ENCODE measurements at places on chromosomes 7 and 10. TPM values are rescaled to one million over a fixed set of nuclear protein-coding genes. Genes with fewer than 3 reads are reported as not detected.

MAD1L1 gene
- 50.6 TPM for total RNA-seq

- peaks cover 13% of the 10 kb centered on the region for H3K4me1 ChIP-seq
- no peak for DNase-seq
- H3K27me3 ChIP-seq, result peaks cover 76% of the 10 kb centered on the region
- no peak overlapping the region for H3K27ac ChIP-seq
These were observed 979 bp upstream of the NODAL start for GRCh38 chr10:70442332-70442988.

HOXA6 gene
- not detected for total RNA-seq

- no peak overlapping the region for H3K4me3 ChIP-seq
- no peak overlapping the region for H3K27ac ChIP-seq
- H3K4me1 ChIP-seq, result peaks cover 3% of the 10 kb centered on the region
- no peak for DNase-seq
- peaks cover 3% of the 10 kb centered on the region for H3K36me3 ChIP-seq
These were observed 17.1 kb upstream of the FAM221A start for GRCh38 chr7:23662984-23663313.

GRCh38 chr7:128010391-128011127, 20.7 kb downstream of the LRRC4 start:
- DNase-seq, result no peak
- no peak overlapping the region for H3K27ac ChIP-seq
- H3K36me3 ChIP-seq, result no peaks in the 10 kb centered on the region
- no peaks in the 10 kb centered on the region for H3K27me3 ChIP-seq

GIMAP2 gene
- total RNA-seq, result not detected

DNA sequence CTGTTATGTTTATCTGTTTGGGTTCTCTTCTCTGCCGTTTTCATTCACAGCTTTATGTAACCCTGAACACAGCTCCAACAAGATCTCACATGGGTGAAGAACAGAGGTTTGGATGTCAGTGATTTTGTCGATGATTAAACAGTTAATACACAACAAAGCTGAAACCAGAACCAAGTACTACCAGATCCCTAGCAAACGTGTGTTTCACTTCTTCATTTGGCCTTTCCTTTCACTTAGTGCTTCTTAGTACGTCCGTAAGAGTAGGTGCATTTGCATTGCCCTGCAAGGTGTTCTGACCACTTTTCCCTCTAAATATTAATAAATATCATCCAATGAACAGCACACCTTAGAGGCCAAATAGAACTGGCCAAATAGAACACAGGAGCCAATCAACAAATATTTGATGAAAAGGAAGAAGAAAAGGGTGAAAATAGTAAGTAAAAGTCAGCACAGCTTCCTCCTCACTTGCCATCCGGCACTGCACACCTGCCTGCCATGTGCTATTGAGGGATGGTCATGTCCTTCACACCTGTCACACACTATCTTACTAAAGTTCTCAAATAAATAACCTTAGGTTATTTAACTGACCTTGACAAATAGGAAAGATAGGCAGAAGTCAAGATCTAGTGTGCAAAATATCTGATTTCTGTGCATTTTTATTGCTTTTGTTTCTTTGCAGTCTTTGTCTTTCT, 252.6 kb upstream of the ANKRD30A start:
- H3K4me1 ChIP-seq, result no peaks in the 10 kb centered on the region
- no peak overlapping the region for H3K4me3 ChIP-seq
- DNase-seq, result no peak
- no peak overlapping the region for H3K27ac ChIP-seq

ADAM12 gene
- total RNA-seq, result 1.8 TPM

DNA sequence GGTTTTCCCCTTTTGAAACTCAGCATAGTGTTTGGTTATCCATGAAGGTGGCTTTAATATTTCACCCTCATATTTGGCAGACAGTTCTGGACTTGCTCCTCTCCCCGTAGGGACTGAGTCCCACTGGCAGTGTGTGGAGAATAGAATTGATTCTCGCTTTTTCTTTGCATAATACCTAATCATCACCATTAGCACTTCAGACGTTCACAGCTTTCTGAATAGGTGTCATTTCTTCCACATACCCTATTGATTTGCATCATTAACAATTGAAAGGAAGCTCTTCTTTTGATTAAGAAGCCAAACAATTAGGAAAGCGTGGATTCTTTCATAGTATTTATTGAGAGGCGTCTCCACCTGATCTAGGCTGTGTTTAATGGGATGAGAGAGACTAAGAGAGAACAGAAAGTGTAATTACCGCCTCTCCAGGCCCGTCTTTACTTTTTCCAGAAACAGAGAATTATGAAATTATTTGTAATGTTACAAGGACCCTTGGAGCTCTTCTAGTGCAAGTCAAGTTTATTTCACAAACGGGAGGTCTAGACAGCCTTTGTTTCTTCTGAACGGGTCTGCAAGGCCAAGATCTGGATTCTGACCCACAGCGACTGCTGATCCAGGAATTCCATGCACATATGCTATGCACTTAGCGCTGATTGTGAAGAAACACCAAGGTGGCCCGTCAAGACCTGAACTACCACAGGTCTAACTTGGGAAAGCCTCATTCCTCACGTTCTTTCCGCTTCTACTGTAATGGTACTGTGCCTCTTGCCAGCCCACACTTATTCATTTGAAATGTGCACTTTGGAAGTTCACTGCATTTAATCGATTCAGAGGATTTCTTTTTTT, 249.9 kb upstream of the C7orf33 start:
- DNase-seq, result no peak
- no peak overlapping the region for H3K27ac ChIP-seq
- peaks cover 67% of the 10 kb centered on the region for H3K27me3 ChIP-seq
- H3K4me1 ChIP-seq, result peaks cover 40% of the 10 kb centered on the region
- H3K4me3 ChIP-seq, result peak overlapping the region; percentile 87
- no peaks in the 10 kb centered on the region for H3K36me3 ChIP-seq

DNA sequence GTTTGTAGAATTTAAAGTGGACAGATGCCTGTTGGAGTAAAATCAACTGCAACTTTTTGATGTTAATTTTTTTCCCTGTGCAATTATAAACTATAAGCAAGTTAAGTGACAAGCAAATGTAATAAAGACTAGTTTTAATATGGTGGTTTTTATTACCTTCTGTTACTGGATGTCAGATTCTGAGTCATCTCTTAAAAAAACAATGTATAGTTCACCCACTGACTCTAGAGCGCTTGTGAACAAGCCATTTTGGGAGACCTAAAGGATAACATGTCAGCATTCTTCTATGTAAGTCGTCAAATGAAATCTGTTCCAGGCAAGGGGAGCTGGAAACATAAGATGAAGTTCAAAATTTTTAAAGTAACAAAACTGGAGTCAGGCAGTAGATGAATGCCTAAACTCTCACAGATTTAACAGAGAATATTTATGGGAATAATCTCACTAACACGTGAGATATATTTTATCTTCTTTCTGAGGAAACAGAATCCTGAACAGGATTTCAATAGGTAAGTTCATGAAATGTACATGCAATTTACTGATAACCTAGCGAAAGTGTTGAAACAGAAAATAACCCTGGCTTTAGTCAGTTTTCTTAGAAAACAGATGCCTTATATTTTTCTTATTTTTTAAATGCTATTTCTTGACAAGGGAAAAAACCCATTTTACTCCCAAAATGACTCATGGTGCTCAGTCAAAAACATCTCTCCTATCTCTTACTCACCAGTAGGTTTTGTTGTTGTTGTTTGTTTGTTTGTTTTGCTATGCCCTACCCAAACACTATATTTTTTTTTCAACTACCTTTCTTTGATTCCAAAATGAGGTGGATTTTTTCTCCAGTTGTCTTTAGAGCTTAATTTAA, 91.7 kb downstream of the SLC39A12 start:
- H3K4me3 ChIP-seq, result no peak overlapping the region
- no peaks in the 10 kb centered on the region for H3K27me3 ChIP-seq
- H3K27ac ChIP-seq, result no peak overlapping the region
- H3K4me1 ChIP-seq, result no peaks in the 10 kb centered on the region
- no peaks in the 10 kb centered on the region for H3K36me3 ChIP-seq

PAPOLB gene
- total RNA-seq, result 0.07 TPM

GRCh38 chr10:60977161-60978122, 33.5 kb upstream of the RHOBTB1 start:
- no peaks in the 10 kb centered on the region for H3K36me3 ChIP-seq
- no peak for DNase-seq
- no peaks in the 10 kb centered on the region for H3K27me3 ChIP-seq
- no peak overlapping the region for H3K4me3 ChIP-seq
- H3K27ac ChIP-seq, result no peak overlapping the region

GRCh38 chr10:119365773-119366599, 158.6 kb downstream of the GRK5 start:
- no peaks in the 10 kb centered on the region for H3K27me3 ChIP-seq
- H3K27ac ChIP-seq, result peak overlapping the region; percentile 73
- peaks cover 15% of the 10 kb centered on the region for H3K4me1 ChIP-seq
- H3K4me3 ChIP-seq, result no peak overlapping the region

- H3K4me1 ChIP-seq, result peaks cover 39% of the 10 kb centered on the region
- H3K27ac ChIP-seq, result peak overlapping the region; percentile 49
- DNase-seq, result no peak
- H3K36me3 ChIP-seq, result no peaks in the 10 kb centered on the region
These were observed 68.0 kb downstream of the PIP4K2A start for GRCh38 chr10:22646388-22646853.

GRCh38 chr7:139092090-139092796, 17.3 kb downstream of the ZC3HAV1 start:
- no peak for DNase-seq
- H3K27me3 ChIP-seq, result no peaks in the 10 kb centered on the region
- peak overlapping the region; percentile 33 for H3K4me3 ChIP-seq
- peaks cover 44% of the 10 kb centered on the region for H3K4me1 ChIP-seq
- peaks cover 23% of the 10 kb centered on the region for H3K36me3 ChIP-seq

DNA sequence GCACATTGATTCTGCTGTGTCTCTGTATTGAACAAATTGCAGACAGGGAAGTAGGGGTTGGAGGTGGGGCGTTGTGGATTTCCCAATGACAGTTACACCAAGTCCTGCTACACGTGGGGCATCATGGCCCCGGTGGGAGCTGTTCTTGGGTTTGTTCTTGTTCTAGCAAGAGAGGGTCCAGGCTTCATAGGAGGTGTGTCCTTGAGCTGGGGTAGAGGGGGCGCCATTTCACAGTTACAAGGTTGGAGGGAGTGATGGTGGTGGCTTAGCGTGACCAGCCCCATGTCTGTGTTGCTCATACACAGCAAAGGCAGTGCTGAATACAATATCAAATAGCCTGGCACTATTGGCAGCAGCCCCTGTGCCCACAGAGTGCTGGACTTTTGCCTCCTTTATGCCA, 15.7 kb downstream of the SH2D4B start:
- H3K27ac ChIP-seq, result no peak overlapping the region
- peaks cover 13% of the 10 kb centered on the region for H3K4me1 ChIP-seq
- no peaks in the 10 kb centered on the region for H3K36me3 ChIP-seq
- peaks cover 4% of the 10 kb centered on the region for H3K27me3 ChIP-seq
- no peak overlapping the region for H3K4me3 ChIP-seq

DNA sequence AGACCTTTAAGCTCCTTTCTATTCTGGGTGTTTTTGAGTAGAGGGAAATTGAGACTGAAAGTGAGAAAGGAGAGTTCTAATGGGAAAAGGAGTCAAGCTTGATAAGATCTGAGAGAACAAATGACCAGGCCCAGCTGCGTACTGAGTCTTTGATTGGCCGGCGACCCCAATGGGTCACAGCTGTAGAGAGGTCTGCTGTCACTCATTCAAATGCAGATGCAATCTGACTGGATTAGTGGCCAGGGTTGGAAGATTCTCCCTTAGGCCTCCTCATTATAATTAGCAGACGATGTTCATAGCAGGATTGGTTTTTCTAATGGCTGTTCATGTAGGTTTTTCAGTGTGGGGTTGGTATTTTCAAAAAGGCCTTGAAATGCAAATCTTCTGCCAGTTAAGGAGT, 127.2 kb upstream of the SLC25A13 start:
- H3K36me3 ChIP-seq, result no peaks in the 10 kb centered on the region
- no peak overlapping the region for H3K4me3 ChIP-seq
- no peak overlapping the region for H3K27ac ChIP-seq

ZNRF2 gene
- 14.4 TPM for total RNA-seq

DNA sequence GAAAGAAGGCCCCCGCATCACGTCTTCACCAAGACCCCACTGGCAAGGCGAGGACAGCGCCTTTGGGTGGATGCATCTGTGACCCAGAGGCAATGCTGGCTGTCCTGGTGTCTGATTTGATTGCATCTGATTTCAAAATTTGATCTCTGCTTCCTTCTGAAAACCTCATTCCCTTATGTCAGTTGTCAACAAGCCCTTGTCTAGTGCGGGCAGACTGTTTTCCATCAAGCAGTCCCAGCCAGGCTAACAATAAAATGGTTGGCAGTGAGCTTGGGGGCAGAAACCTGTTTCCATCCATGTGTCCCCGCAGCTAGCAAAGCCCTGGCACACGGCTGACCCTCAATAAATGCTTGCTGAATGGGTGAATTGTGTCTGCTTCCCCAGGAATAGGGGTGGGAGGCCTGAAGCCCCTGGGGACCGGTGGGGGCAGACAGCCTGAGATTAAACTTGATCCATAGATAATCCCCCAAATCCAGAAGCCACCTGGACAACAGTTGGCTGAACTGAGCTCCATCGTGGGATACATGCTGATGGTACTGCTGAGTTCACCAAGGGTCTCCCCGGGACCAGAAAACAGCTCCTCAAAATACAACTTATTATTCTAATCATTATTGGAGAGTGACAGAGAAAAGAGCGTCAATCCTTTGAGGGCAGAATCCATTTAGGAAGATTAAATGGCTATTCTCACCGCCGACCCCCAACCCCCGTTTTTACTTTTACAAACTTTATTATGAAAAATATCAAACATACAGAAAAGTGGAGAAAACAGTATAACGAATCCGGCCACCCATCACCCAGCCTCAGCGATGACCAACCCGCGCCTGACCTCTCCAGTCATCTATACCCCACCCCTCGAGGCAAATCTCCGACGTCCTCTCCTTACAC, 912 bp upstream of the DUSP5 start:
- H3K27me3 ChIP-seq, result peaks cover 3% of the 10 kb centered on the region
- H3K4me3 ChIP-seq, result peak overlapping the region; percentile 85
- DNase-seq, result no peak
- peaks cover 47% of the 10 kb centered on the region for H3K4me1 ChIP-seq
- peaks cover 2% of the 10 kb centered on the region for H3K36me3 ChIP-seq
- peak overlapping the region; percentile 46 for H3K27ac ChIP-seq

Data from progenitor cell of endocrine pancreas (in vitro differentiated cells).